ENCODE measurements at places on chromosomes 1 and 21. TPM values are rescaled to one million over a fixed set of nuclear protein-coding genes. Genes with fewer than 3 reads are reported as not detected.

- no peaks in the 10 kb centered on the region for H3K4me1 ChIP-seq
- no peaks in the 10 kb centered on the region for H3K27me3 ChIP-seq
- no peak overlapping the region for H3K4me3 ChIP-seq
Measured at GRCh38 chr1:9670085-9670484, 18.6 kb downstream of the PIK3CD start.

- no peaks in the 10 kb centered on the region for H3K4me1 ChIP-seq
- no peak for DNase-seq
- no peak overlapping the region for H3K27ac ChIP-seq
- H3K27me3 ChIP-seq = no peaks in the 10 kb centered on the region
Measured at GRCh38 chr1:76444773-76445172, 370.2 kb downstream of the ST6GALNAC3 start.

DNA sequence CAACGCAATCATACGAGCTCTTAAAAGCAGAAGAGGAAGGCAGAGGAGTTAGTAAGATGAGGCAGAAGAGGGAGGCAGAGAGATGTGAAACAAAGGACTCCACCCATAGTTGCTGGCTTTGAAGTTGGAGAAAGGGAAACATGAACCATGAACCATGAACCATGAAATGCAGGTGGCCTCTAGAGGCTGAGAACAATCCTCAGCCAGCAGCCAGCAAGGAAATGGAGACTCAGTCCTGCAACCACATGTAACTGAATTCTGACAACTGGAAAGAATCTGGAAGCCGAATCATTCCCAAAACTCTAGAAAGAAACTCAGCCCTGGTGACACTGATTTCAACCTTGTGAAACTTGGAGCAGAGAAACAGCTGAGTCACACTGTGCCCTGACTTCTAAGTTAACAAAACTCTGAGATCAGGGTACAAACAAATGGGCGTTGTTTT is 10.1 kb downstream of the DIPK1A start:
- H3K27ac ChIP-seq = no peak overlapping the region
- H3K36me3 ChIP-seq = no peaks in the 10 kb centered on the region
- no peaks in the 10 kb centered on the region for H3K27me3 ChIP-seq
- no peak for DNase-seq
- H3K4me3 ChIP-seq = no peak overlapping the region

TCHHL1 gene
- not detected for total RNA-seq

Measured in H9 (cell line).